ENCODE measurements at places on chromosomes 5 and 9. TPM values are rescaled to one million over a fixed set of nuclear protein-coding genes. Genes with fewer than 3 reads are reported as not detected.

The PCDHB7 gene
- 0.79 TPM for total RNA-seq

The SLC36A2 gene
- total RNA-seq, result not detected

The PAEP gene
- not detected for total RNA-seq

The SEMA6A gene
- total RNA-seq, result 0.40 TPM

The HMCN2 gene
- 0.06 TPM for total RNA-seq

The NACC2 gene
- total RNA-seq, result 29.2 TPM

The WDR55 gene
- total RNA-seq, result 30.0 TPM

The ADAMTS13 gene
- total RNA-seq, result 1.8 TPM
